ENCODE measurements at places on chromosomes 11 and 22.

- DNase-seq = no peak
These were observed 55.0 kb upstream of the PRODH start for GRCh38 chr22:18991138-18991432.

GRCh38 chr11:60345489-60345888 lies 18.4 kb downstream of the MS4A6E start:
- no peak for DNase-seq

GRCh38 chr11:26227301-26227746 lies 104.6 kb upstream of the ANO3 start:
- DNase-seq = no peak

DNA sequence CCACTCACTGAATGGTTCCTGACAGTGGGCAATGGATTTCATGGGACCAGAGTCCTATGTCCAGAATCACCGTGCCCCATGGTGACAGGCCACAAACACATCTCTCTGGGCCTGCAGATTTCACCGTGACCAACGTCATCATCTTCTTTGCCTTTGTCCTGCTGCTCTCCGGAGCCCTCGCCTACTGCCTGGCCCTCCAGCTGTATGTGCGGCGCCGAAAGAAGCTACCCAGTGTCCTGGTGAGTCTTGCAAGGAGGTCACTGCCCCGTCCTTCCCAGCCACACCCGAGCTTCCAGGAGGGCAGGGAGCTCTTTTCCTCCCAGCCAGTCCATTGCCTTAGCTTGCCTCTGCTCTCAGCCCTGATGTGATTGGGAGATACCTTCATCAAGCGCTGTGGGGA lies 9.3 kb downstream of the IL10RA start:
- DNase-seq = no peak

- DNase-seq = no peak
These were observed 32.3 kb downstream of the CD44 start for GRCh38 chr11:35171226-35171625.

DNA sequence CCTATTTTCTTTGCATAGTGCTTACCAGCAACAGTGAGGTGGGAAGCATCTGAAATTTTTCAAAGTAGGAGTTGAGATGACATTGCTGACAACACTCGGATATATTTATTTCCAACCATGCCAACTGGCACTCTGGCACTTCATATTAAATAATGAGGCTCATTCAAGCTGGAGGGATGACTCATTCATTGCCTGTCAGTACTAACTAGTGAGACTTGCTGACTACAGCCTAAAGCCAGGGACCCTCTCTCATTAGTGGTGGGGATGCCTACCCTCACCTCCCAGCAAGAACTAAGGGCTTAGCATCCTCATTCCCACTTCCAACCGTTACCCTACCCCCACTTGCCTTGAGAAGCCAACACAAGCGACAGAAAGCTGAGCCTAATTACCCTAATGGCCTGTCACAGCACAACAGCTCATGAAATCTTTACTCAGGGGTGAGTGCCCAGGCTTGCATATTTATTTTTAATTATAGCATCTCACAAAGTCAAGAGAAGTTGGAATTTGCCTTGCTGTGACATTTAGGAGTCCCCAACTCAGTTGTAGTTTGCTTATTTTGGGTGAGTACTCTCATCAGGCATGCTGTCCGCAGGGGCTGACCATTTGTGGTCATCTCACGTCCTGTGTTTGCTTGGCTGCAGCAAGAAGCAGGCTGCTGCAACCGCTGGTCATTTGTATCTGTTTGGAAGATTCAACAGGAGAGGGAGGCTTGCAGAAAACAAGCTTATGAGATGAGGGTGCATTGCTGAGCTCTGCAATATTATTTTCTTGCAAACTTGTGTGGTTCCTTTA lies 181.6 kb upstream of the POU2AF2 start:
- DNase-seq = no peak

GRCh38 chr11:34480314-34480713 lies 33.3 kb downstream of the ELF5 start:
- DNase-seq = no peak

- DNase-seq = no peak
These were observed 60.6 kb upstream of the RAB1B start for GRCh38 chr11:66207816-66208215.

DNA sequence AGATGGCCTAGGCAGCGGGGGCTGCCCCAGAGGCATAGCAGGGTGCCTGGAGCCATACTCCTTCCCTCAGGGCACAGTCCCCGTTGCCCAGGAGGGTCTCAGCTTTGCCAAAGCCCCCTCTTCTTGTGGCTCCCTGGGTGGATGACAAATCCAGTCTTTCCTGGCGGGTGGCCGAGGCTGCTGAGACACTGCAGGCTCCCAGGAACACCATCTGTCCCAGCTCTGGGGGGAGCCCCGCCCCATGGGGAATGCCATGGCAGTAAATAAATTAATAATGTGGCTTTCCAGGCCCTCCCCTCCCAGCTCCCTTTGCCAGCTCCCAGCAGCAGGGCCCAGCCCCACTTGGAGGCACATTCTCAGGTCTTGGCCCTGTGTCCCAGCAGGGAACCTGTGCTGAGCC lies 45.0 kb downstream of the PDE2A start:
- DNase-seq = no peak

- no peak for DNase-seq
These were observed 14.1 kb downstream of the KBTBD3 start for GRCh38 chr11:106063009-106063408.

GRCh38 chr11:68817554-68817953 lies 24.2 kb downstream of the CPT1A start:
- DNase-seq = no peak

GRCh38 chr11:26150031-26150430 lies 181.9 kb upstream of the ANO3 start:
- no peak for DNase-seq

DNA sequence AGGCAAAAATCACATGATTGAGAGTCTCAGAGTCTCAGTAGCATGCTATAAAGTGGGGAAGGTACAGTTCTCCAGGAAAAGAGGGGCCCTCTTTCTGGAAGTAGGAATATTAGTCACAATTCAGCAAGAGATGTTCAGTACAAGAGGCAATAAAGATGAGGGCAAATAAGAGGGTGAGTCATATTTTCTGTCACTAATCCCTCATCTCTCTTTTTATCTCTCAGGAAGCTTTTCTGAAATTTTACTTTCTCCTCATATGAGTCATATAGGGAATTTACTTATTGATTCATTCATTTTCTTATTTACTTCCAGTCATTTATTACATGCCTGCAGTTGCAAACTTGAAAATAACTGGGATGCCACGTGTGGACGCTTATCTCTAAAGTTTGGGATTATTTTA lies 3.4 kb upstream of the NXPE1 start:
- DNase-seq = no peak

GRCh38 chr11:33723238-33723881 lies 12.9 kb downstream of the CD59 start:
- DNase-seq = no peak

DNA sequence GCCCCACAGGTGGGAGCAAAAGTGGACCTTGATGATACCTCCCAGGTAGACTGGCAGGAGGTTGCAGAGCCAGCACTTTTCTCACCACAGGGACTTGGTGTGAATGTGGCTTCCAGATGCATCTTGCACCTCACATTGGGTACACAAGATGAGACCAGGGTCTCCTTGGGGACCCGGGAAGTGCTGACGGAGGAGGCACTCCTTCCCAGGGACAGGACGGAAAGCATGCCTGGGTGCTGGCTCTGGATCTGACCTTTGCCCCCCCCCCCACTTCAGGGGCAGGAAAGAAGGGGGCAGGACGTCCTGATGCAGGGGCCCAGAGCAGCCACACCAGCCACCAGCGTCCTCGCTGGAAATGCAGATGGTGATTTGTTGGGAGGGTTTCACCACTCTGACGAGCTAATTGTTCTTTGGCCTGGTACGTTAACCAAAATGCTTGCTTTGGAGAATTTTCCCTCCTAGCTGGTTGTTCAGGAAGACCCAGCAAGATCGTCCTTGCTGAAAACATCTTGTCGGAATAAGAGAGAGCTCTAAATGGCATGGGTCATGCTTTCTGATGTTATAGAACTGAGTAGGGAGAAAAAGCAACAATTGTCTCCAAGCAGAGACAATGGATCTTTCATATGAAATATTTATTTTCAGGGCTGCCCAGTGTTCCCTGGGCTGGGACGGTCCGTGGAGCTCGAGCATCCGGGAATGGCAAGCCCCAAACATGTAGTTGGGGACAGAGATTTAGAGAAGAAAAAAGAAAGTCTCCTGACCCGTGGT lies 74.4 kb upstream of the PPARA start:
- no peak for DNase-seq

DNA sequence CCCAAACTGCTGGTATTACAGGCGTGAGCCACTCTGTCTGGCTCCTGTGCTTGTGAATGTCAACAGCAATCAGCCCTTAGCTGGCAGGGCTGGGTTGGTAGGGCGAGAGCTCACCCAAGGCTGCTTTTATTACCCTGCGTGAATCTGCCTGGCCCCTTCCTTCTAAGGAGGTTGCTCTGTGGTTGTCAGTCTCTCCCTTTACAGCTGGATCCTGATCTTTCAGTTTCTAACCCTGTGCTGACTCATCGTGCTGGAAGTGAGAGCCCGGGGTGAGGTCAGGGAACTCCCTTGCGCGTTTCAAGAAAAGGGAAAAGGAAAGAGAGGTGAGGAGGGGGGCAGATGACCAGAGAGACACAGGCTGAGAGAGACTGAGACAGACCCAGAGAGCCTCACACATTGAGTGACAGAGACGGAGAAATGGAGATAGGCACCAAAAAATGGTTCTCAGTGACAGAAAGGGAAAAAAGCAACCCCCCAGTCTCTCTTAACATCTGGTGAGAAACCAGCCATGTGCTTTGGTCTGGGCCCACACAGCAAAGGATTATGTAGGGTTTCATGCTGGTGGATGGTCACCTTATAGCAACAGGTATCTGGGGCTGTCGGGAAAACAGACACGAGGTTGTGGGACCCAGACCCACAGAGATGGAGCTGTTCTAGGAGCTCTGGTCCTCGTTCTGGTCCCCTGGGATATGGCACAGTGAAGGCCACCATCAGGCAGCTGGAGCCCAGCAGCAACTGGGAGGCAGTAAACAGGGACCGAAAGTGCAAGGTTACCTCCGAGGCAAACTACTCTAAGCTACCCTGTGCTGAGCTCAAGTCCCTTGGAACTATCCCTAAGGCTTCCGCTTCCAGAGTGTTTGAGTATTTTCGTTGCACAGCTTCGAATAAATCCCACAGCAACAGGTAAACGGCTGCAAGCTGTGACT lies 2.5 kb downstream of the TCN2 start:
- no peak for DNase-seq

GRCh38 chr11:77130763-77131513 lies 2.9 kb downstream of the MYO7A start:
- DNase-seq = no peak

- no peak for DNase-seq
These were observed 19.7 kb upstream of the DNAJB13 start for GRCh38 chr11:73931039-73931645.

- DNase-seq = no peak
These were observed 77.8 kb downstream of the SFI1 start for GRCh38 chr22:31574055-31574670.

- DNase-seq = no peak
These were observed 50.9 kb downstream of the ARFGAP3 start for GRCh38 chr22:42805998-42806830.

DNA sequence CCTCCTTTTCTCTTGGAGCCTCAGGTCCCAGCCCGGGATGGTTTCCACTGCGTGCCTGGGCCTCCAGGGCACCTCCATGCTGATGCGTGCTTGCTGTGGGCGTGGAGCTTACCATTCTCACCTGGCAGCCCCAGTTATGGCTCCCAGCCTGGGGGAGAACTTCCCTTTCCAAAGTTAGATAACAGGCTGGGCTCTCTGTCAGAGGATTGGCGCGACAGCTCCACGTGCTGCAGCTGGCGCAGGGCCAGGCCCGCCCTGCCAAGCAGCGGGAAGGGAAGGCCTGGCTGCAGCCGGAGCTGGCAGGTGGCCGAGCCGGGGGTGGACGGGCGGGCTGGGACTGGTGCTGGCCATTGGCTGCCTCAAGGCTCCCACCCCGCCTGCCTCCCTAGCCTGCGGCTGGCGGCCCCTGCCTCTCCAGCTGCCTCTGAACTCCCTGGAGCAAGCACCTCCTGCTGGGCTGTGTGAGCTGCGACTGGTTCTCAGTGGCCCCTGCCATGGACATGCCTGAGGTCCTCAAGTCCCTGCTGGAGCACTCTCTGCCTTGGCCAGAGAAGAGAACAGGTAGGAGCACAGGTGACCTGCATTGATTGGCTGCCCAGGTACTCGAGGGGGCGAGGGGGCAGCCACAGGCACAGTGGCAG lies 14.6 kb upstream of the TEF start:
- no peak for DNase-seq

- no peak for DNase-seq
These were observed 17.0 kb upstream of the SORL1 start for GRCh38 chr11:121435132-121435531.

DNA sequence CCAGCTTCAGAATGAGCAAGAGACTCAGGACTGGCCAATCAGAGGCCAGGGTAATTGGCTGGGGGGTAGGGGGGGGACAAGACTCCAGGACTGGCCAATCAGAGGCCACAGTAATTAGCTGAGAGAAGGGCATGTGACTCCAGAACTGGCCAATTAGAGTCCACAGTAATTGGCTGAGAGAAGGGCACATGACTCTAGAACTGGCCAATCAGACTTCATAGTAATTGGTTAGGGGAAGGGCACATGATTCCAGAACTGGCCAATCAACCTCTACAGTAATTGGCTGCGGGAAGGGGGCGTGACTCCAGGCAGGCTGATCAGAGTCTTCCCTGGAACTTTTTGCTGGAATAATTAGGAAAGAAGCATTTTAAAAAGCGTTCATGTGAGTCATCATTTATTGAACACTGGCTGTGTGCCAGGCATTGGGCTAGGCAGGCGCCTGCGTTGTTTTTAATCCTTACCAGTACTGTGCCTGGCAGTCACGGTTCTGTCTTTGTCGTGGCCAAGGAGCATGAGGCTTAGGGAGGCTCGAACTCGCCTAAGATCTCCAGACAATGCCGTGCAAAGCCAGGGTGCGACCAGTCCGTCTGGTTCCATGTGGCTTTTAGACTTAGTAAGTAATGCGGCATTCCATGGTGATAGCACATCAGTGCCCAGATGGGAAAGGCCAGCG lies 508.1 kb downstream of the TBC1D22A start:
- DNase-seq = no peak

- no peak for DNase-seq
These were observed 35.3 kb downstream of the EXT2 start for GRCh38 chr11:44130751-44131150.

DNA sequence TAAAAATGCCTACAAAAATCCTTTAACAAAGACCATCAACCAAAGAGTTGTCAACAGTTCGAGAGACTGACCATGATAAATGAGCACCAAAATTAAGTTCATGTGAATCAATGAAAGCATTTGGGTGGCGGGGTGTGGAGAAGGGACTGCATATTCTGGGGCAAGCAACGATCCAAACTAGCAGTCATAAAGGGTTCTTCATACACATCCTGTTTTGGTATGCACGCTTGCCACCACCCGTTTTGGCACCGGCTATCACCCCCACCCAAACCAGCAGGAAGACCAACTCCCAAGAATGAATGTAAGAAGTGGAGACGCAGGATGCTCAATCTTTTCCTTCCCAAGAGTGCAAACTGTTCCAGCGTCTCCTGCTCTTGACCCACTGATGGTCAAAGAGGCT lies 80.8 kb downstream of the SGSM3 start:
- no peak for DNase-seq

- no peak for DNase-seq
These were observed 4.7 kb downstream of the CLPB start for GRCh38 chr11:72429626-72430025.

GRCh38 chr11:3834349-3834663 lies 6.5 kb downstream of the RHOG start:
- no peak for DNase-seq

- no peak for DNase-seq
These were observed 11.3 kb downstream of the LRFN4 start for GRCh38 chr11:66868082-66868725.

GRCh38 chr11:117652521-117652920 lies 144.5 kb downstream of the DSCAML1 start:
- DNase-seq = no peak

GRCh38 chr11:111966678-111967077 lies 29.5 kb downstream of the DIXDC1 start:
- no peak for DNase-seq
